ENCODE measurements at places on chromosomes 16 and 17. TPM values are rescaled to one million over a fixed set of nuclear protein-coding genes. Genes with fewer than 3 reads are reported as not detected.

Gene SEPTIN12
- total RNA-seq = not detected

Gene APOH
- 3.6 TPM for total RNA-seq

Gene EVI2B
- 0.10 TPM for total RNA-seq

Gene KRTAP4-9
- not detected for total RNA-seq

Gene HOXB5
- 2.5 TPM for total RNA-seq

Gene SOX8
- total RNA-seq = 1.5 TPM

Gene CTRL
- total RNA-seq = 1.5 TPM

Gene SLC16A6
- 0.30 TPM for total RNA-seq

Gene MYCBPAP
- total RNA-seq = 0.57 TPM

Gene SLFN14
- not detected for total RNA-seq

Gene CCL14
- not detected for total RNA-seq

Gene TMEM92
- total RNA-seq = 28.6 TPM

Gene CHST5
- total RNA-seq = not detected

Gene MAP2K6
- total RNA-seq = 8.4 TPM

Gene MT1M
- total RNA-seq = not detected

Gene ABCC12
- total RNA-seq = 0.09 TPM

Gene NPIPB6
- total RNA-seq = 2.0 TPM

Gene DPEP3
- not detected for total RNA-seq

Gene ABCC3
- total RNA-seq = 137 TPM

Gene TRPV2
- 0.60 TPM for total RNA-seq

Gene GIT1
- 55.3 TPM for total RNA-seq

Gene GAS7
- 0.35 TPM for total RNA-seq

Gene RNF222
- total RNA-seq = not detected

Gene MED1
- 32.9 TPM for total RNA-seq

Gene PRSS8
- 0.28 TPM for total RNA-seq

Gene GRIN2C
- total RNA-seq = 0.50 TPM

Gene CDK5R1
- 3.5 TPM for total RNA-seq

Gene PRR35
- total RNA-seq = 0.13 TPM

Gene IL17C
- not detected for total RNA-seq

Gene PLA2G10
- not detected for total RNA-seq

Gene GUCY2D
- not detected for total RNA-seq

Gene MT3
- total RNA-seq = 0.40 TPM

Gene MEOX1
- not detected for total RNA-seq

Gene VPS35L
- total RNA-seq = 30.9 TPM

Gene USH1G
- 0.07 TPM for total RNA-seq

Gene FSCN2
- total RNA-seq = 1.1 TPM

Gene MYL11
- not detected for total RNA-seq

Gene POLG2
- total RNA-seq = 18.0 TPM

Gene CSH2
- not detected for total RNA-seq

Gene TSNAXIP1
- total RNA-seq = 0.34 TPM

Gene KCNG4
- not detected for total RNA-seq

Gene SCN4A
- total RNA-seq = 0.18 TPM

Gene ITGAX
- total RNA-seq = 1.2 TPM
